ENCODE measurements at places on chromosomes 7 and 10.

DNA sequence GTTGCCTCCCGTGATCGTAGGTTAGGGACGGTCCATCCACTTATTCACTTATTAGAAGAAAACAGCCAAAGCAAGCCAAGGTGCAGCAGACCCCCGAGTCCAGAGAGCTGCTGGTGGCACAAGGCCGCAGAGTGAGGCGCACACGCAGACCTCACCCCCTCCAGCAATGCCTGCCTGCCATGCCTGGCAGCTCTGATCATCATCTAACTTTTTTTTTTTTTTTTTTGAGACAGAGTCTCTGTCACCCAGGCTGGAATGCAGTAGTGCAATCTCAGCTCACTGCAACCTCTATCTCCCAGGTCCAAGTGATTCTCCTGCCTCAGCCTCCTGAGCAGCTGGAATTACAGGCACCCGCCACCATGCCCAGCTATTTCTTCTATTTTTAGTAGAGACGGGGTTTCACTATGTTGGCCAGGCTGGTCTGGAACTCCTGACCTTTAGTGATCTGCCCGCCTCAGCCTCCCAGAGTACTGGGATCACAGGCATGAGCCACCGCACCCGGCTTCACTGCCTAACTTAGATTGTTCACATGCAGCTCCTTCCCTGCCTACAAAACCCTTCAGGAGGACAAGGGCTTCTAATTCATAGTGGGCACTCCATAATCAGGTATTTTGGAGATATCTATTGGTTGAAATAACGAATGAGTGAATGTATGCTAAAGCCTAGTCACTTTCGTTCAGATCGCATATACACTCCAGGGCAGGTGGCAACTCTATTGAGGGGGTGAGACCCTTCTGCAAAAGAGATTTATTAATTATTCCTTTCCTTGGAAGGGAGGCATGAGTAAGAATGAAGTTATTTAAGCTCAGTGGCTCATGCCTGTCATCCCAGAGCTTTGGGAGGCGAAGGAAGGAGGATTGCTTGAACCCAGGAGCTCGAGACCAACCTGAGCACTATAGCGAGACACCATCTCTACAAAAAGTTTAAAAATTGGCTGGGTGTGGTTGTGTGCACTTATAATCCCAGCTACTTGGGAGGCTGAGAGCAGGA lies 15.9 kb downstream of the TRIM56 start:
- DNase-seq, result no peak

GRCh38 chr7:93651603-93652159 lies 77.2 kb upstream of the CALCR start:
- DNase-seq, result no peak

- DNase-seq, result no peak
Observed at GRCh38 chr10:128027306-128027705, 98.9 kb downstream of the MKI67 start.

- no peak for DNase-seq
Observed at GRCh38 chr7:47150497-47151260, 431.2 kb downstream of the TNS3 start.

DNA sequence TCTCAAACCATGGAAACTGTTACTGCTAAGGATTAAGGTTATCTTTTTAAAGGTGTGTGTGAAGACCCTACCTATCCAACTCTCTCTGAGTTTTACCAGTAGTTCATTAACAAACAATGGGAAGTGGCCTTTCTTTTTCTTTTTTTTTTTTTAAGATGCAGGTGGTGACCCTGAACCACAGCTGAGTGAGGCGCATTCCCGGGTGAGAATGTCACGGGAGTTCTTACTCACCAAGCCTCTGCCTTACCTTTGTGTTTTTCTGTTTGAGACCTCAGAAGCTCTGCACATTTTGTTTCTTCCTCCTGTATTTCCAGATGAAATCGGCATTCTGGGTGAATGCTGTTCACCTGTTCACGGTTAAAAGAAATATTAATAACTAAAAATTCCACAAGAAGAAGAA lies 2.5 kb downstream of the VIPR2 start:
- DNase-seq, result no peak

- DNase-seq, result no peak
Observed at GRCh38 chr10:50497758-50498157, 126.0 kb downstream of the SGMS1 start.

- DNase-seq, result no peak
Observed at GRCh38 chr10:32846974-32847373, 111.1 kb downstream of the ITGB1 start.

DNA sequence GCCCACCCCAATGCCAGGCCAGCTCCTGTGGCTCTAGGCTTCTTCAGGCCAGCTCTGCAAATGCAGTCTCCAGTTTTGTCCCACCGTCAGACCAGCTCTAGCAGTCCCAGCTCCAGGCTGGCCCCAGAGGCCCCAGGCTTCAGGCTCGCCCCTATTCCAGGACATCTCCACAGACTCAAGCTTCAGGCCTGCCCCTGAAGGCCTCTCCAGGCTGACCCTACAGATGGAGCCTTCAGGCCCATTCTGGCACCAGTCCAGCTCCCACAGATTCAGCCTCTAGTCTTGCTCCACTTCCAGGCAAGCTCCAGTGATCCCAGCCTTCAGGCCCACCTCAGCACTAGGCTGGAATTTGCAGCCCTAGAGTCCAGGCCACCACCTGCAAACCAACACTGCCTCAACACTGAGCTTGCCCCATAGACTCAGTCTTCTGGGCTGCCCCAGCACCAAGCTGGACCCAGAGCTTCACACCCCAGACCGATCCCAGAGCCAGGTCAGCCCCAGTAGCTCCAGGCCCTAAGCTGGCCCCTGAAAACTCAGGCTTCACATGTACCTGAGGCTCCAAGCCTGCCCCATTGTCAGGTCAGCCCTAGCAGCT lies 170.2 kb downstream of the ITGB1 start:
- no peak for DNase-seq

DNA sequence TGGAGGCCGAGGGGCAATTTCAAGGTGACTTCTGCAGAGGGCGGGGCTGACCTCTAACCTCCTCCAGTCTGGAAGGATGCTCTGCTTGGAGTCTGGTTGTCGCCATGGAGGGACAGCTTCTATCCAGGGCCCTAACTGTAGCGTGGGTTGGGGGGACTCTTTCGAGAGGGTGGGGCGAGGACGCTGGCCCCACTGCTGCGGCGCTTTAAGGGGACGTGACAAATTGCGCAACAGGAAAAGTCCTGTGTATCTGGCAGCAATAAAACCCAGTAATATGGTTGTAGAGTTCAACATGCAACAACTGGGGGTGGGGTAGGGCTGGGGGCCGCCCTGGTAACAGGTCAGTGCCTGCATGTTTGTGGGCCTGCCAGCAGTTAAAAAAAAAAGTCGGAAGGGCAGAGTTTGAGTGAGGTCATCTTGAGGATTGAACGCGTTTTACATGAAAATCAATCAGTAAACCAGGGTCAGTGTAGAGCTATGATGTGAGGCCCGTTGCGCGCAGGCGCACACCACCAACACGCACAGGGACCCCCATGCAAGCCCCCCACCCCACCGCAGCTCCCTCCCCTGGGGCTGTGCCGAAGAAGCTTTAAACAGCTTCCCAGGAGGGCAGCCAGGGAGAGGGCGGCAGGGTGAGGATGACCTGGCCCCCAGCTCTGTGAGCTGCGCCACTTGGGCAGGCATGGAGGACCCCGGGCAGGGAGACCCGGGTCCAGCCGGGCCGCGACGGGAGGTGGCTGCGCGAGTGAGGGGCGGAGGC lies 4.3 kb downstream of the SHH start:
- no peak for DNase-seq

- DNase-seq, result no peak
Observed at GRCh38 chr10:118832241-118832651, 77.5 kb upstream of the CACUL1 start.

GRCh38 chr7:920351-921070 lies 34.0 kb downstream of the ADAP1 start:
- no peak for DNase-seq

DNA sequence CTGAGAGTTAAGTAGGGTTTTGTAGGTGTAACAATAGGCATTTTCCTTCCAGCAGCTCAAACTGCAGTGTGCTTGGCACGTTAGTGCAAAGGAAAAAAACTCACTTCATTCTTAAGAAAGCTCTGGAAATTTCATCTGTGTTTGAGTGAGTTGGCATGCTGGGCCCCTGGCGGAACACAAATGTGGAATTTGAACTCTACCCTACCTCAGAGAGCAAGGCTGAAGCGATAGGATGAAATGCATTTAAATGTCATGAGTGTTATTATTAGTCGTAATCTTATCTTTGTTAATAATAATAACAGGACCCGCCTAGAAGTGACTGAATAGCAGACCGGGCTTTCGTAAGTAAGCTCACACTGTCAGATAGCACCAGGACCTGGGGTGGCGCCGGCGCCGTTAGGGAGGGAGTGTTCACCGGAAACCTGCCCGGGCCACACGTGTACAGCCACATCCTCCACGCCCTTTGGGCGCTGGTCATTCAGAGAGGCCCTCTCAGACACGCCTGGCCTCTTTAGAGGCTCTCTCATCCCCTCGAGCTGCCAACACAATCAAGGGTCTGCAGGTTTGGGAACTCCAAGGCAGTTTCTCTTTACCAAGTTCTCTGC lies 63.5 kb downstream of the GRK5 start:
- DNase-seq, result no peak

DNA sequence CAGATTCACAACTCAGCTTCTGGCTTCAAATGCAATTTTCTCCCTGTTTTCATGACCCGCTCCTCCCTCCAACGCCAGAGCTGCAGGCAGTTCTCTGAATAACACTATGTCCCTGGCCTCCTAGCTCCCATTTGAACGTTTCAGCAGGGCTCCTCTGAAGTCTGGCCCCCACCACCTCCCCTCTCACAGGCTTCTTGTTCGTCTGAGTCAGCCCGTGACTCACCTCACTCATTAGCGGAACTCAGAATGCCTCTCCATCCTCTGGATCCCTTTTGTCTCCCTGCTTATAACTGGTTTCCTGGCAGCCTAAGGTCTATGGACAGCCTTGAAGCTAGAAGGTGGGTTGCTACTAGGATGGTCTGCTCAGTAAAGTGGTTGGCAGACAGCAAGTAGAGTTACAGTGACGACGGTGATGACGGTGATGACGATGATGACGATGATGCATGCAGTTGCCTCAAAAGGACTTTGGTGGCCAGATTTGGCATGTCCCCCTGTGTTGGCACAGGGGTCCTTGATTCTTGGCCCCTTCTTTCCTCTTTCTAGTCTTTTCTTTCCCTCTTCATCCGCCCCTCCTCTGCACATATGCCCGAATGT lies 83.3 kb upstream of the MKLN1 start:
- DNase-seq, result no peak

DNA sequence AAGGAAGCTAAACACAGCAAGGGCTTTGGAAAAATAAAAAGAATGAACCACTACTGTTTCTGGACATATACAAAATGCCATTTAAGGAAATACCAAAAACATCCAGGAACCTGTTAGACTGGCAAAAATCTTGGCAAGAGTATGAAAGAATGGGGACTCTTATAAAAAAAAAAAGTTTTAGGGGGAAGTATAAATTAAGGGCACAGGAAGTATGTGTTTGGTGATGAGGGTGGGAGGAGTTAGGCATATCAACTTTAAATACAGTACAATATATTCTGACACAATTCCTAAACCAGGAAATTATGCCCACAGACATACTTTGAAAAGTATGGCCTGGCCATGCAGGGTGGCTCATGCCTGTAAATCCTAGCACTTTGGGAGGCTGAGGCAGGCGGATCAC lies 74.2 kb downstream of the WAPL start:
- no peak for DNase-seq

GRCh38 chr10:68135362-68135761 lies 26.1 kb downstream of the MYPN start:
- no peak for DNase-seq

Measured in cerebellar cortex (tissue), 1 donor.